ELF-1 (cell line): ENCODE measurements at places on chromosomes 3 and 15.

- DNase-seq: no peak
These were observed 22.4 kb downstream of the PTH1R start for GRCh38 chr3:46900007-46900292.

DNA sequence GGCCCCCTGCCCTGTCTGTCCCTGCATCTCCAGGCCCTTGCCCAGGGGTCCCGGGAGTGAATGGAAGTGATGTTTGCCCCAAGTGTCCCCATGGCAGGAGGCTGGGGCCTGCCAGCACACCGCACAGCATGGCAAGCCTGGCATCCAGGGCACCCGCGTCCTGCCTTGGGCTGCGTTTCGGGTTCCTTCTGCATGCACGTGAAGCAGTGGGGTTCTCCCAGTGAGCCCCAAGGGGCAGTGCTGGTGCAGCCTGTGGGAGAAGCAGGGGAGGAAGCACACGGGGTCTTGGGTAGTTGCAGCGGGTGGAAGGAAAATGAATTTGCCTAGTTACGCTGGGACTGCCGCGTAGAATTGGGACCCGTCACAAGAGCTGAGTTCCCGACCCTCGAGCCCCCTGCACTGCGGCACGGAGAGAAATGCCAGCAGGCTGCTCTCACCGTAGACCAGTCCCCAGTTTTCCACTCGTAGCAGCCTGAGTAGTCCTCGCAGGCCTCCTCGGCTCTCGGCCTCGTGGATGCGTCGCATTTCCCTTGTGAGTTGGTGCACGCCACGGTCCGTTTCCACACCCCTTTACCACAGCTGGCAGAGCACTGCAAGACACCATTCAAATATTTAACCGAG lies 259.5 kb upstream of the LYSMD4 start:
- DNase-seq: no peak

GRCh38 chr3:195908694-195909581 lies 587 bp upstream of the TNK2 start:
- no peak for DNase-seq

DNA sequence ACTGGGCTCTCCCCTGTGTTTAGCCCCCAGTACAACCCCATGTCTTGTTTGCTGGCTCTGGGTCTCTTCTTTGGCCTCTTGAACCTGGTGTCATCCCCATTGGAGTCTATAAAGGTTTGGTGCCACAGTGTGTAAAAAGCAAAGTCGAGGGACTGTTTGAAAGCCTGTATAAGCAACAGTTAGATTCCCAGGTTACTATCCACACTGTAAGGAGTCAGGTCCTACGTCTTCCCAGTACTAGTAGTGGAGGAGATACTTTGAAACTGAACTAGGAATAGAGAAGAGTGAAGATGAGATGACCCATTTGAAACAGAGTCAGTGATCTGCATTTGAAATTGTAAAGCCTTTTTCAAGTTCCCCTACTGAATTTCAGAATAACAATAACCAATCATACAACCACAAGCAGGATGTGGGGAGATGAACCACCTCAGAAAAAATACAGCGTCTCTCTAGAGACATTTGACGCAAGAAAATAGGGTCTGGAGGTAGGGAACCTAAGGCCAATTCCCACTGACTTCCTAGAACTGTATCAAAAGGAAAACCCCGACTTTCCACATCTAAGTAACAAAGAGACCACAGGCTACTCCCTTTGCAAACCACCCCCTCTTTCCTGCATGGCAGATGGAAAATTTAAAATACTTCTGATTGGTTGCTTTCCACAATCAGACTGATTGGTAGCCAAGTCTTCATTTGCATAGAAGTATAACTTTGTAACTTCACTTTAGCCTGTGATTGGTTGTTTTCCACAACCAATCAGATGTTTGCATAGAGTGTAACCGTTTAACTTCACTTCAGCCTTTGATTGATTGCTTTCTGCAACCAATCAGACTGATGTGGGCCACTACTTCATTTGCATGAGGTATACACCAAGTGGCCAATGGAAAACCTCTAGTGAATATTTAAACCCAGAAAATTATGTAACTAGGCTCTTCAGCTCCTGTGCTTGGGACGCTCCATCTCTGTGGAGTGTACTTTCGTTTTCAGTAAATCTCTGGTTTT lies 49.9 kb upstream of the NEDD4 start:
- DNase-seq: no peak

GRCh38 chr3:37622999-37623883 lies 238.4 kb upstream of the CTDSPL start:
- DNase-seq: no peak

- no peak for DNase-seq
These were observed 79.7 kb upstream of the ZNF280D start for GRCh38 chr15:56812961-56813360.

DNA sequence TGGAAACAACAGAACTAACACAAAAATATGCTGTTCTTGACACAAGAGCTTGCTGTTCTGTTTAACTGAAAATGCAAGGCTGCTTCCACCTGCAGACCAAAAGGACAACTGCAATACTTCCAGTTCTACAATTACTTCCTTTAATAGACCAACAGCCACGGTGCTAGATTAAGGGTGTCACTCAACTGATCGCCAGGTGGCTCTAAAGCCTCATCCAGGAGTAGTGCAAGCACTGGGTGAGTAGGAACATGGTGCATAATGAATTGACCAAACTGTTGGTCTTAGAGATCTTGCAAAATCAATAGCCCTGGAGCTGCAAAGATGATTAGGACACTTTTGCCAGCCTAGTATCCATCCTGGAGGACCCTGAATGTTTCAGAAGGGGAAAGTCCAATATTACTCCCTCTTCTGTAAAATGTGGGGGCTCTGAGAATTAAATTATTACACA lies 3.6 kb upstream of the CLDN16 start:
- DNase-seq: peak; percentile 56

DNA sequence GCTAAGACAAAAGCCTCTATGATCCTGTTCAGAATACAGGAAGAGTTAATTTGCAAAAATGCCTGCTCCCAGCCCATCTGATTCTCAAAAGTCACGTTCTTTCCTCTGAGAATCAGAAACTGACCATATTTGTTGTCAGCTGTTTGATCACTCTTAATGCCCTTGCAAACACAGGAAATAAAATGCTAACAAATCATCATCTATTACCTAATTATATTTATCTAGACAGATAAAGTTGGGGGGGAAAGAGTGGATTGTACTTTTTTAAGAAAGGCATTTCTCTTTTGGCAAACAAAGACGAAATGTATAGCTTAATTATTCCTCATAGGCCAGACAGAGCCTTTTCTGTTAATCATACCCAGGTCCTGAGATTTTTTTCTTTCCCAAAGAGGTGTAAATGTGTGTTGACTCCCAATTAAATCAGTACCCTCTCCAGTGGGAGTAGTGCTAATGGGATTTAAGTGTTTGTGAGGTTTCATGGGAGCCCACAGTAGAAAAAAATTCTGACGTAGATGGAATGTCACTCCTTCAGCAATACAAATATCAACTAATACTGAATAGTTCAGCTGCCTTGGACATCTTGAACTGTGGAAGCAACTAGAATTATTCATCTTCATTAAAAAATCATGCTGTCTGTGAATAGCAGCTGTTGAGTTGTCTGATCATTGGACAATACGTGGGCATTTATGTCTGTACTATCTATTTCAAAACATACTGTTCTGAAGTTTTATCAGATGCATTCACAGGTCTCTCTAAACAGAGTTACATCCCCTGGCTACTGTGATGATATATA lies 22.5 kb upstream of the BNIP2 start:
- no peak for DNase-seq

- DNase-seq: no peak
These were observed 7.0 kb downstream of the GABRA5 start for GRCh38 chr15:26873846-26874245.

GRCh38 chr15:65164139-65164538 lies 21.0 kb downstream of the CLPX start:
- no peak for DNase-seq

DNA sequence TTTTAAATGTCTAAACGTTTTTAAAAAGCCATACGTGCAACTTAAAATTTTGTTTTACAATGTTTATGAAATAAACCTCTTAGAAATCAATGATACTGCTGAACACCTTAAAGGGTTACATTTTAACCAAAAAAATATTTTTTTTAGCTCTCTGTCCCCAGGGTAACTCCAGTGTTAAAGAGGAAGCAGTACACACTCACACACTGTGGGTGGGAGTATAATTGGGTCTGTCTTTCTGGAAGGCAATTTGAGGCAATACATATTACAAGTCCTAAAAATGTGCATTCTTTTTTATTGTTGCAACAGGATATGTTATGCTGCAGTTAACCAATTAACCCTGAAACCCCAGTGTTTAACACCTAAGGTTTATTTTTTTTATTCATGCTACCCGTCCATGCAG lies 34.1 kb downstream of the WHAMM start:
- DNase-seq: no peak

DNA sequence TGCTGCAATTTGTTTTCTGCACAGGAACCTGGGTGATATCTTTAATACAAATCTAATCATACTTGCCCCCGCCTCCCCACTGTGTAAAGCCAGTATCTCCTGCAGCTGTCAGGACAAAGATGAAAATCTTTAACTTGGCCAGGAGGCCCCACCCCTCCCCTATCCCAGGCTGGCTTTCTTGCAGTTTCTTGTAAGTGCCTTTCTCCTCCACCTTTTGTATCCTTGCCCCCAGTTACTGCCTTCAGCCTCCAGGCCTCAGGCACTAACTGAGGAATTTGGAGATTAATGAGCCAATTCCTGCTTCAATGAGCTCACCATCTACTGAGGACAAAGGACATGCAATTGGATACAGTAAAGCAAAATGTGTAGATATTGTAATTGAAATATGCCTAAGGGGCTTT lies 6.5 kb downstream of the GCSAM start:
- peak; percentile 88 for DNase-seq

- no peak for DNase-seq
These were observed 4.1 kb downstream of the RASGRP1 start for GRCh38 chr15:38560456-38560926.

DNA sequence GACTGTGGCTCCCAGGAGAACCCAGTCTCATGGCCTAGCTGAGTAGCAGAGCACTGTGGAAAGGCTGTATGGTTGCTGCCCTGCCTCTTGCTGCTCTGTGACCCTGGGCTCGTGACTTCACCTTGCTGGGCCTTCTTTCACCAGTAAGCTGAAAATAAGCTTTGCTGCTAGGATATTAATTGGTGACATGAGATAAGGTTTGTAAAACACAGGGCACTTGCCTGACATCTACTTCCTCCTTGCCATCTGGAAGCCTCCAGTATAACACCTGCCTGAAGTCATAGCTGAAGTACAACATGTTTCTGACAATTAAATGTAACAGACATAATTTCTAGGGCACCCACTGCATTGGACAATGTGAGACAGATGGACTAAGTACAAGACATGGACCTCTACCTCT lies 53.6 kb downstream of the CLEC3B start:
- no peak for DNase-seq

DNA sequence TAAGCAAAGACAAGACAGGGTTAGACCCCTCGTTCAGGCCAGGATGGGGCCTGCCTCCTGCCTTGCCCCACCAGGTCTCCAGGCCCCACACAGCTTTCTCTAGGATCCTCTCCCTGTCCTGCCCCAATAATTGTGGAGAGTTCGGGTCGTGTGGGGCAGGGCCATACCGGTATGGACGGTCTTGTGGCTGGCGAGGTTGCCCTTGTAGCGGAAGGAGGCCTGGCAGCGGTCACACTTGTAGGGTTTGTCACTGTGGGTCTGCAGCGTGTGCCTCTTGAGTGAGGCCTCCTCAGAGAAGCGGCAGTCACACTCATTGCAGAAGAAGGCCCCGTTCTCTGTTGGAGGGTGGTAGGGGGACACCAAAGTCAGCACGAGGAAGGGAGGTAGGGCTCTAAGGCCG lies 18.7 kb downstream of the BCL6 start:
- no peak for DNase-seq

DNA sequence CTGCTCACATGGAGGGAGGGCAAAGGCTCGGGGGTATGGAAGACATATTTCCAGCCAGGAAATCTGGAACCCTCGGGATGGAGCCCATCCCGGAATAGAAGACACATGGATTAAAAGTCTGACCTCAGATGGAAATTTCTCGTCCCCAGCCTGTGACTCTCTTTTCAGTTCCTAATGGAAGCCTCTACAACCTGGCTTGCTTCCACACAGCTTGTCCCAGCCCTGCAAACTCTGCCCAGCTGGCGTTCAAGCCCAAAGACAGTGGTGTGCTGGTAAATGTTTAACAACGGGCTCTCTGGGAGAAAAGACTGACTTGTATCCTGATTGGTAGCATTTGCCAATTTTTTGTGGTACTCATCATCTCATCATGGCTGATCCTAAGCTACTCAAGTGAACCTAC lies 35.6 kb upstream of the TLE3 start:
- DNase-seq: no peak

DNA sequence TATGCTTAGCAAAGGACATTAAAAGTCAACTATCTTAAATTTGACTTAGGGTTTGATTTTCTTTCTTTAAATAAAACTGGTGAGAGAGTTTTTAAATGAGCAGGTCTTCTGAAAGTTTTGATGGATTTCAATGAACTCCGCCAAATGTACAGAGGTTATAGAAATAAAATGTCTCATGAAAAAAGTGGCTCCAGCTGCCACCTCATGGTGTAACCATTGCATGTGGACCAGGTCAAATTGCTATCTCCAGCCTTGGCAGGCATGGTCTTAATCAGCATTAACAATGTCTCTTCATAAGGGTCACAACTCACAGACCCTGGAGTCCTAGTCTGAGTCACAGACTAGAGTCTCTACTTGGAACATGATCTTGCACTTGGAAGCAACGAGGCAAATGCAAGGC lies 182.3 kb downstream of the ADAMTS17 start:
- DNase-seq: no peak

GRCh38 chr15:58932710-58933280 lies 684 bp downstream of the SLTM start:
- no peak for DNase-seq

DNA sequence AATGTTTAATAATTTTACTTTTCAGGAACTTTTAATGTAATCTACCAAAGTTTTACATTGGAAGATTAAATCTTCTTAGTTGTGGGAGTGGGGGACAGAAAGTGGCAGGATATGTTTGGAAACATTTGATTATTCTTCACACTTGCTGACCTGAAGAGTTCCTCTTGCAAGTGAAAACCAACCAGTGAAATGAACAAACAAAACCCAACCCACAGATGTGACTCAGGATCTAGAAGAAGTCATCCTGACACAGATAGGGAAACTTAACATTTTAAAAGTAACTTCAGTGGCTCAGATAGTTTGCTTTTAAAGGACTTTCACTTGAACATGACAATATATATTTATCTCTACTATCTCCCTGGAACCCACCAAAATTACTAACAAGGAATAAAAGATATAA lies 55.4 kb downstream of the ASTE1 start:
- no peak for DNase-seq

- DNase-seq: no peak
These were observed 109.1 kb downstream of the LPP start for GRCh38 chr3:188262913-188263683.

DNA sequence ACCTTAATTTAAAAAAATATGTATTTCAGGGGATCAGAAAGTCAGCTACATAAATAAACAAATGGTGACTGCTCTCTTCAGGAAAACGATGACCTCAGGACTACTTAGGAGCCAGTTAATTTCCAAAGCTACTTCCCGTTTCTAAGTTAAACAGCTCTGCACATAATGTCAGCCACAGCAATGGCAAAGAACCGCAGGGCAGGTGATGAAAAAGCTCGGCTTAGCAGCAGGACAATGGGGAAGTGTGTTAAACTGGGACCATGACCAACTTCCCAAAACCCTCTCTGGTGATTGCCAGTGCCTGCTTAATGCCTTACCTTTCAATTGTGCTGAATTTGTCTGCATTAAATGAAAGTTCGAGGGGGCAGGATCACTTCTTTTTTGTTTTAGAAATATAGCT lies 258.9 kb downstream of the FHIT start:
- no peak for DNase-seq

GRCh38 chr15:26449291-26449690 lies 323.6 kb downstream of the GABRB3 start:
- peak; percentile 48 for DNase-seq

GRCh38 chr3:126979046-126979628 lies 3.8 kb upstream of the PLXNA1 start:
- no peak for DNase-seq
